NCI-H2029 treated with DMSO at 0.1 percent for 48 hours (cell line): ENCODE measurements at places on chromosomes 16 and 17.

- DNase-seq = no peak
Observed at GRCh38 chr17:34892461-34893249, 68.6 kb downstream of the CCT6B start.

DNA sequence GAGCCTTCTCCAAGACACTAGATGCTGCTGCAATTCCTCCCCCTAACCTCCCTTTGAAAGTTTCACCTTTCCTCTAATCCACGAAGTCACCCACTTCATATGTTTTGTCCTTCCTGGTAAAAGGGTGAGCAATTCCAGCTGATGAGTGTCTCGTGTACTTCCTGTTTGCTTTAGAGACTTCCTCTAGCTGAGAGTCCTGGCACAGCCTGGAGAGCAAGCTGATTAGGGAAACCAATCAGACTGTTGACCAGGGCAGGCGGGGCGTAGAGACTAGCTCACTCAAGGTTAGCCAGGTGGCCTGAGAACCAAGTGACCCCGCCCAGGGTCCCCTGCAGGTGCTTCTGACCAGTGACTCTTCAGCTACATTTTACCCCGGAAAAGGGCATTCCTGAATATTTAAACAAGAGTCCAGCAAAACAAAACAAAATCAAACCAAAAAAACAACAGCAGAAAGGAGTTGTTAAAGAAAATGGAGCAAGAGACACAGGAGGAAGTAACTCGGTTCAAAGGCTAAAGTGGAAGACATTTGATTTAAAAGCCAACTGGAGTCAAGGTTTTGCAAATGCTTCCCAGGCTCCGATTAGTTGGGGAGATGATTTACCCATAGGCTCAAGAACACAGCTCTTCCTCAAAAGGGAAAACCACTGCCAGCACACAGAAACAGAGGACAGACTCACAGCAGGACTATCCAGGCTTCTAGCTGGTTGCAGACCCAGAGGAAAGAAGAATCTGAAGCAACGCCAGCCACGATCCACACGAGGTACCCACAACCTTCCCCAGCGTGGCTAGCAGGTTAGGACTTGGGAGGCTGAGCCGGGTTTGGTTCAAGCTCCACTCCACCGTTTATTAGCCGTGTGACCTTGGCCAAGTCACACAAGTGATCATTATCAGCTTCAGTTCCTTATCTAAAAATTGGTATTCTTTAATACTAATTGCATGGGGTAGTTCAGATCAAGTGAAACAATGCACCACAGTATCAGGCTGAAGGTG lies 13.4 kb downstream of the HSPB9 start:
- DNase-seq = peak; percentile 79

GRCh38 chr16:30527635-30528178 lies 1.3 kb upstream of the ZNF768 start:
- DNase-seq = no peak

DNA sequence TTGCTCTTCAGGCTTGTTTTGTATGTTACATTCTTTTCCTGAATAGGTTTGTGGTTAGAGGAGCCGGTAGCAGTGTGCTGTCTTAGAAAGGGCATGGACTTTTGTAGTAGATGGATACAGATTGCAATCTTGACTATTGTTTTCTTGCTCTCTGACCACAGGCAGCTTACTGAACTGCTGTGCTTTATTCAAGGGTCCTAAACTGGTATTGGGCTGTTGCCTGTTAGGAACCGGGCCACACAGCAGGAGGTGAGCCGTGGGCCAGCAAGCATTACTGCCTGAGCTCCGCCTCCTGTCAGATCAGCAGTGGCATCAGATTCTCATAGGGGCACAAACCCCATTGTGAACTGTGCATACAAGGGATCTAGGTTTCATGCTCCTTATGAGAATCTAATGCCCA lies 373.9 kb downstream of the CPPED1 start:
- DNase-seq = no peak

DNA sequence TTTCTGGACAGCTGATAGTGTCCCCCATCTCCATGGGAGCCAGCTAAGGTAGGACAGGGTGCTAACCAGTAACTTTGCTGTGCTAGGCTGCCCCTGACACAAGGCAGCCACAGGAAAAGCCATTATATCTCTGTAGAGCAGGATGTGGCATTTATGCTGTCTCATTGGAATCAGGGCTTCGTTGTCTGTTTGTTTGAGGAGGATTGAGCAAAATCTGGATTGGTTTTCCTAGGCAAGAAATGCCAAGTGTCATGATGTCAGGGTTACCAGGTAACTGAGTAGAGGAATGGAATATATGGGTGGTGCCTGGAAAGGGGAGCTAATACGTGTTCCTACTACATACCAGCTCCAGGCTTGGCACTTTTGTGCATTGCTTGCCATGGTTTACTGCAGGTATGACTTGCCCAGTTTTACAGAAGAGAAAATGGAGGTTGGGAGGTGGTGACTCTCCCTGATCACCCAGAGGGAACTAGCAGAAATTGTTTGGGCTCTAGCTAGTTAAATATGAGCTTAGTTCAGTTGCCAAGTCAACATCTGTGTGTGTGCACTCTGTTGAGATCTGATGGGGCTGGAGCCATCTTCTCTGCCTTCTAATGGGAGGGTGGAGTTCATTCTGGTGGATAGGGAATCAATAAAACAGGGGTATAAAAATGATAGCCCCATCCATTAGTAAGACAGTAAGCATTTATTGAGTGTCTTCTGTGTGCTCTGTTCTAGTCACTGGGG lies 33.9 kb downstream of the GNAO1 start:
- DNase-seq = no peak

DNA sequence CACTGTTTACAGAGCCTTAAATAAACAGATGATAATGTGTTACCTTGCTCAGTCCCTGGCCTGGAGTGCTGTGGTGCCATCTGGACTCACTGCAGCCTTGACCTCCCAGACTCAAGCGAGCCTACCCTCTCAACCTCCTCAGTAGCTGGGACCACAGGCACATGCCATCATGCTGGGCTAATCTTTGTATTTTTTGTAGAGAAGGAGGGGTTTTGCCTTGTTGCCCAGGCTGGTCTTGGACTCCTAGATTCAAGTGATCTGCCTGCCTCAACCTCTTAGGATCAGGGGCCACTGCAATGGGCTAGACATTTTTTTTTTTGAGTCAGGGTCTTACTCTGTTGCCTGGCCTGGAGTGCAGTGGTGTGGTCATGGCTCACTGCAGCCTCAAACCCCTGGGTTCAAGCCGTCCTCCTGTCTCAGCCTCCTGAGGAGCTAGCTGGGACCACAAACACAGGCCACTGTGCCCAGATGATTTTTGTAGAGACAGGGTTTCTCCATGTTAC lies 5.0 kb upstream of the NAGLU start:
- DNase-seq = no peak

GRCh38 chr17:48378708-48379392 lies 51.2 kb downstream of the SKAP1 start:
- peak; percentile 16 for DNase-seq

DNA sequence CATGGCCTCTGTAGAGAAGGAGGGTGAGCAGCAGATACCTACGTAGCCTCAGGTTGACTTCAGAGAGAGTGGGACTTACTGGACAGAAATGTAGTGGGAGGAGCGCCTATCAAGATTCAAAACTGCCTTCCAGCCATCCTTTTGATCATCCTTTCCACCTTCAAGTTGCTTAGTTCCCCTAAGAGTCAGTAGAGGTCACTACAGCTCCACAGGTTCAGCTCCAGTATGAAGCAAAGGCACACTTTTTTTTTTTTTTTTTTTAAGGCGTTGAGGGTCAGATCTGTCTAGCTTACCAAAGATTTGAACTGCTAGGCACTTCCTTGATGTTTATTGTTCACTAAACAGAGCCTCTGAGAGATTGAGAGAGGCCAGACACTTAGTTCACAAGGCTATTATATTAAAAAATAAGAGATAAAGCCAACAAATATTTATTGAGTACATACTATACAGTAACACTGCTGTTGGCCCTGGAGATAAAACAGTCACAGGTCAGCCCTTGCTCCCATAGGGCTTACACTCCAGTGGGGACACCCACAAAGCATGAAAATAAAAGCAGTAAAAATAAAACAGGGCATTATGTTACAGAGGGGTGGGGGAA lies 3.1 kb downstream of the RNF227 start:
- no peak for DNase-seq

GRCh38 chr17:70492368-70492767 lies 323.0 kb downstream of the KCNJ2 start:
- DNase-seq = no peak

- DNase-seq = no peak
Observed at GRCh38 chr16:918068-918467, 52.7 kb downstream of the LMF1 start.

GRCh38 chr17:82856361-82856760 lies 16.5 kb upstream of the ZNF750 start:
- DNase-seq = no peak

GRCh38 chr16:51272420-51272819 lies 121.3 kb upstream of the SALL1 start:
- no peak for DNase-seq

GRCh38 chr17:75454193-75454592 lies 2.2 kb upstream of the TMEM94 start:
- no peak for DNase-seq

GRCh38 chr16:53937161-53937880 lies 233.4 kb downstream of the FTO start:
- DNase-seq = no peak

- no peak for DNase-seq
Observed at GRCh38 chr16:49581630-49582298, 208.2 kb downstream of the C16orf78 start.

- no peak for DNase-seq
Observed at GRCh38 chr17:59668816-59669215, 38.4 kb downstream of the PTRH2 start.

DNA sequence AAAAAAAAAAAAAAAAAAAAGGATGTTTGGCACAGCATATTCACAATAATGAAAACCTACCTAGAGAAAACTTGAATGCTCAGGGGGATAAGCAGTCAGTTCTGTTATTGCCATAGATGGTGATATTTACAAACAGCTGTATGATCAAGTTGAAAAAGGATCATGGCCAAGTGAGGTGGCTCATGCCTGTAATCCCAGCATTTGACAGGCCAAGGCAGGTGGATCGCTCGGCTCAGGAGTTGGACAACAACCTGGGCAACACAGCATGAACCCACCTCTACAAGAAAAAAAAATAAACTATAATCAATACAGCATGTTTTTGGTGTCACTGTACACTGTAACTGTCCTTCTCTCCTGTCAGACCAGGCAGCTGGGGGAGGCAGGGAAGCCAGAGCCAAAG lies 19.1 kb downstream of the ANKS3 start:
- DNase-seq = no peak

DNA sequence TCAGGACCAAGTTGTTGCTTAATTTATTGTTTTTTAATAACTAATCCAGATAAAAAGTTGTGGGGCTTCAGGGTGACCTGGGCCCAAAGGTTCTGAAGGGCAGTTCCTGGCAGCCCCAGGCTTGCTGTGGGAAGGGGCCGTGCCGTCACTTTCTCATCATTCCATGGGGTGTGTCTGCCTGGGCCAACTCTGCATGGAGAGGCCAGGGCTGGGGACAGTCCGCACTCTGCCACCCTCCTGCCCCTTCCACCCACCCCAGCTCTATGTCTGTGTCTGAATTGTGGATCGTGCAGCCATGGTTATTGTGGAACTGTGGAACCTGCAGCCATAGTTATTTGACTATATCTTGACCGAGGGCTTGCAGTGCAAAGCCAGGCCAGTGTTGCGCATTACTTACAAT lies 4.0 kb downstream of the LIMD2 start:
- no peak for DNase-seq

DNA sequence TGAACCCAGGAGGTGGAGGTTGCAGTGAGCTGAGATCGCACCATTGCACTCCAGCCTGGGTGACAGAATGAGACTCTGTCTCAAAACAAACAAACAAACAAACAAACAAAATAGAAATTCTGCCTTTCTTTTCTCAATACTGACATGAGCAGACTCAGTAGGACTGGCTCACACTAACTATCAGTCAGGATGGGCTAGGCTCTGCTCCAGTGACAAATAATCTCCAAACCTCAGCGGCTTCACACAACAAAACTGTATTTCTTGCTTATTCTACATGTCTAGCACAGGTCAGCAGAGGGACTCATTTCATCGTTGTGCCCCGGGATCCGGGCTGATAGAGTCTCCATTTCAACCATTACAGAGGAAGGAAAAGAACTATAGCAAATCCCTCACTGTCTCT lies 26.5 kb upstream of the N4BP1 start:
- DNase-seq = no peak

- no peak for DNase-seq
Observed at GRCh38 chr17:78422267-78422605, 43.8 kb downstream of the PGS1 start.

GRCh38 chr17:80166446-80166845 lies 3.4 kb upstream of the CARD14 start:
- no peak for DNase-seq

GRCh38 chr16:64282181-64282580 lies 839.7 kb downstream of the CDH11 start:
- DNase-seq = no peak

- peak; percentile 37 for DNase-seq
Observed at GRCh38 chr17:36608794-36609497, 7.6 kb downstream of the MRM1 start.

DNA sequence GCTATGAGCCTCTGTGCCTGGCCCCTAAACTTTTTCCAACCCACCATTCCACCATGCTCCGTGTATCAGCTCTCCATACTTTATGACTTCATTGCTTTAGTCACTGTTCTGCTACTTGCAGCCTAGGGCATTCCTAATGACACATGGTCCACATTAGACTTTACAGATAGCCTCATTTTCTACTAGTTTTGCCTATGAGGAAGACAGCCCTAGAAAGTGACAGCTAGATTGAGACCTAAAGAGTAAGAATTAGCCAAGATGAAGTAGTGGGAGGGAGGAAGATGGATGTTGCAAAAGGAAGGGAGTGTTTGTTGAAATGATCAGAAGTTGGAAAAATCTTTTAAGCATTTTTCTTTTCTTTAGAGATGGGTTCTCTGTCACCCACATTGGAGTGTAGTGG lies 11.0 kb downstream of the C16orf54 start:
- DNase-seq = no peak

GRCh38 chr17:45293413-45294211 lies 23.2 kb downstream of the MAP3K14 start:
- DNase-seq = no peak

DNA sequence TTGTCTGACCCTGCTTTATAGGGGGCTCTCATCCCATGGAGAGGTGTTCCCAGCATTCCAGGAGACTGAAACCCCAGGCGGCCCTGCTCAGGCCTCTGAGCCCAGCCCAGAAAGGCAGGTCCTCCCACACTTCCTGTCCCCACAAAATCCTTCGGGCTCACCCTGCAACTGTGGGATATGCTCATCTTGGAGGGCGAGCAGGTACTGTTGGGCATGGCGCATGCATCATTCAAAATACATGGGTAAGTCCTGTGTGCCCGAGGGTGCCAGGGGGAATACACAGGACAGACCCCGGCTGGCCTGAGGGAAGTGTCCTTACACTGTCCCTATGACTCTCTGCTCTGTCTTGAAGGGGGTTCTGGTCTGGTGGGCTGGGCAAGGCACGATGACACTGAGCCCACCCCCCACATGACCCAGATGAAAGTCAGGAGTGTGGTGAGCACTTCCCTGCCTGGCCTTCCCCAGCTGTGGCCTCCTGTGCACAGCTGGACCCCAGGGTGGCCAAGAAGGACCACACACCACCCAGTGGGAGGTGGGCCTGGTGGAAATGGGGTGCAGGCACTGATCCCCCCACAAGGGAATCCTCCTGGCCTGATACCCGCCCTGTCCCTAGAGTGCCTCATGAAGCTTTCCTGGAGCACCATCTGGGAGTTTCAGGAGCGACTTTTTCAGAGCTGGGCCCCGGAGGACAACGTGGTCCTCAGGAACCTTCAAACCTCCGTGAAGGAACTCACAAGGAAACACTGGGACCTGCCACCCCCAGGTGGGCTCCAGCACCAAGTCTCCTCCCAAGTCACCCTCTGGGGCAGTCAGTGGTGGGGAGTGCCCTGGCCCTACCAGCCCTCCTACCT lies 46.7 kb downstream of the USP22 start:
- DNase-seq = no peak
